ENCODE measurements at places on chromosomes 4 and X.

DNA sequence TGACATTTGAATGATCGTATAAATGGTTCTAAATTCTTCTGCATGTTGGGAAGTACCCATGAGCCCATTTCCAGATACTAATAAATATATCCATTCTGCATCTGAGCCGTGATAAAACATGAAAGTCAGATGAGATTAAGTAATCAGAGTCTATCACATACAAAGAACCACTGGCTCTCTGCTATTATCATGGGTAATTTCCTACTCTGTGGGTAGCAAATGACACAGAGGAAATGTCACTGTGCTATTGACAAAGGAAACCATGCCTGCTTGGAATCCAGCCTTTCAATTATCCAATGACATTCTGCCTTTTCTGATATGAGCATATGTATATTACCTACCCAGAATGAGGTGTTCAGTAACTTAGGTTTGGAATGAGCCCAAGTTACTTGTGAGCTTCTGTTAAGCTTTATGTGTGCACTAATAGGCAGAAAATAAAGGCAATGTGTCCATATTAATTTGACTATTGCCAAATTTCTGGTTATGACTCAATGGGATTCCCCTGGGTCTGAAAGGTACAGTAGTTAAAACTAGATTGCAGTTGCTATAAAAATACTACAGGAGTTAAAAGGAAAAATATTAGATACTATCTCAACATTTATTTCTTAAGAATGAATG is 238.7 kb upstream of the KCNIP4 start:
- DNase-seq, result no peak

- DNase-seq, result no peak
Observed at GRCh38 chrX:149829751-149830191, 48.0 kb downstream of the MAGEA9 start.

DNA sequence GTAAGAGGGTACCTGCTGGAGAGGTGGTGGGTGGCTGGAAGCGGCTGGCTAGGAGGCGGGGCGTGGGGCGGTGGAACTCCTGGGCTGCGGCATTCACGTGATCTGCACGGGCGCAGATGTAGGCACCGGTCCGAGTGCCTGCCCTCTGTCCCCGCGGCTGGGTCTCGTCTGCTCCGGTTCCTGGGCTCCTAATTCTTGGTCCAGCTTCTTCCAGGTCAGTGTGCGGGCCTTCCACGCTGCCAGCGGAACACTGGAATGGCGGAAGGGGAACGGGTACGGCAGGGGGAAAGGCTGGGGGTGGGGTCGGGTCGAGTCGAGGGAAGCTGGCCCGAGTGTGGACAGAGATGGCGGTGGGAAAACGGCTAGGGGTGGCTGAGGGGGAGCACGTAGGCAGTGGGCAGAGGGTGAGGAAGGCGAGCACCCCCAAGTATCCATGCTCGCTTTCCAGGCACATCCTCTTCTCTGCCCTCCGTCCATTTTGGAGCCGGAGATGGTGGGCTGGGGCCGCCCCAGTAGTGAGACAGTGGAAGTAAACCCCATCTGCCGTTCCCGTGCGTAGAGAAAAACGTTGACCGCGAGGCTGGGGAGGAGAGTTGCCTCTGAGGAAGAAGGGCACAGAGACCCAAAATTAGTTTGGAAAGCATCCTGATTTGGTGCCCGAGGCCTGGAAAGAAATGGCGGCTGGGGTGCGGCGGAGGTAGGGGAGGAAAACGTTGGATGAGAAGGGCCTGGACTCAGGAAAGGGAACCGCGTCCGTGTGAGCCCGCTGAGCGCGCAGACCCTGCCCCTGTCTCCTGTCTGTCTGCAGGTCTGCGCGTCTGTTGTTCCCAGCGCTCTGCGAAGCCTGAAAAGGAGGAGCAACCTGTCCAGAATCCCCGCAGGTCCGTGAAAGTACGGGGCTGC is at the start of gene TCEAL4:
Gene TCEAL4 (plus strand): TSS at position 105 of the 903 bp plus-strand sequence. CDS start 1,161 bp downstream, outside the sequence.
- DNase-seq, result no peak

DNA sequence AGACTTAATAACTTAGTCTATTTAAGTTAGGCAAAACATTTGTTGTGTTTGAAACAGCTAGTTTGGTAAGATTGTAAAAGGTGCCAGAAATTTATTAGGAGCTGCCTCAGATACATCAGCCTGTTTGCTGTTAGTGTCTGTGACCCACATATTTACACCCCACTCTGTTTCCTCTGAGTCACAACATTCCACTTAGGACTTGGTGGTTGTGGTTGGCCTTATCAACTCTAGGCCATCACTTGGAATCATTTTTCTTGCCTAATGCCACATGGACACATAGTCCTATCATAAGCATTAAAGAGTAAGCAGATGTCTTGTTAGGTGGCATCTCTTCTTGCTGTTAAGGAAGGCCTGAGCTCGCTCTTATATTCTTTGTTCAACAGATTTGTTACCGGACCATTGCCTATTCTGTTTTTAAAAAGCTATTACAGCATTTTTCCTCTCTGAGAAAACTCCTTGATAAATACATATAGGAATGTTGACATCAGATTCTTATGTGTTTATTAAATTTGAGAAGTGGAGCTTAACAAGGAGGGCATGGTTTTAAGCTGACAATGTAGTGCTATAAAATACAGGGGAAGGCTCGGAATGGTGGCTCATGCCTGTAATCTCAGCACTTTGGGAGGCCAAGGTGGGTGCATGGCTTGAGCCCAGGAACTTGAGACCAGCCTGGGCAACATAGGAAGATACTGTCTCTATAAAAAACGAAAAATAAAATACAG is 51.2 kb upstream of the PGRMC2 start:
- no peak for DNase-seq

DNA sequence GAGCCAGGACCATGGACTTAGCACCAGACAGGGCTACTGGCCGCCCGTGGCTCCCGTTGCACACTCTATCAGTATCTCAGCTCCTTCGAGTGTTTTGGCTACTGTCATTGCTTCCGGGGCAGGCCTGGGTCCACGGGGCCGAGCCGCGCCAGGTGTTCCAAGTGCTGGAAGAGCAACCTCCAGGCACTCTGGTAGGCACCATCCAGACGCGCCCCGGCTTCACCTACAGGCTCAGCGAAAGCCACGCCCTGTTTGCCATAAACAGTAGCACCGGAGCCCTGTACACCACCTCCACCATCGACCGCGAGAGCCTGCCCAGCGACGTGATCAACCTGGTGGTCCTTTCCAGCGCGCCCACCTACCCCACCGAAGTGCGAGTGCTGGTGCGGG is 1.6 kb downstream of the FAT4 start:
- no peak for DNase-seq

GRCh38 chrX:73831500-73831899 is 268.5 kb downstream of the CHIC1 start:
- no peak for DNase-seq

Measured in CD4-positive, alpha-beta T cell (primary cell).